BJ (cell line): ENCODE measurements at places on chromosomes 1 and 21. TPM values are rescaled to one million over a fixed set of nuclear protein-coding genes. Genes with fewer than 3 reads are reported as not detected.

DNA sequence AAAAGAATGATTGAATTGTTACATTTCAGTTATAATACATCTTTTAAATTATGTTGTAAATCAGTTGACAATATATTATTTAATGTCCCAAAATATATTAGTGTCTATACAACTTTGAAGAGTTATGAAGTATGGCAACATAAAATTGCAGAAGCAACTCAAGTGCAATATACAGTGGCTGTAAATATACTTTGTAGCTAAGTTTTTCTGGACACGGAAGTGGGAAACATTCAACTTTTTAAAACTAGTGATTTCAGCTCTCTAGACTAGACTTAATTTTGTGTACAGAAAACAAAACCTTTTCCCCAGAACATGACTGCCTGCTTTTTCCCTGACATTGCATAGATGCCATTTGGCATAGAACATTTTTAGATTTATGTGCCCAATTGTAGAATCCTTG lies 29.5 kb upstream of the ABCG1 start:
- DNase-seq = no peak

DNA sequence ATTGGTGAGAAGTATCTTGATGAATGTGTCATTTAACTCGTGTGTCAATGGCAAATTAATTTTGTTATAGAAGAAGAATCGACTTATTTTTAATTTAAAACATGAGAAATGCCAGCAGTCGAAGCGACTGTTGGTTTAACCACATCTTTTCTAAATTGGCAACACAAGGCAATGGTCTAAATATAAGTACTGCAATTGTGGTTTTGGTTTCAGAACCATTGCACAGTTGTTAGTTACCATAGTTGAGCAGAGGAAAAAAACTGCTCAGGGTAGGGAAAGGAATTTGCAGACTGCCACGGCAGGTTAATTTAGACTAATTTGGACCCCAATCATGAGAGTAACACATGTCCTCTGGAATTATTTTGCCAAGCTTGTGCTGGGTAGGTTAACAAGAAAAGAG lies 185.6 kb upstream of the RUNX1 start:
- DNase-seq = no peak

GRCh38 chr1:171990371-171990770 lies 149.1 kb downstream of the DNM3 start:
- DNase-seq = no peak

NPL gene
- 1.2 TPM in 2 replicates for polyA plus RNA-seq

GRCh38 chr21:34365809-34366208 lies 2.0 kb downstream of the KCNE2 start:
- DNase-seq = no peak

GRCh38 chr1:8096105-8097011 lies 70.2 kb upstream of the ERRFI1 start:
- peak; percentile 66 for DNase-seq

- DNase-seq = no peak
These were observed 1.9 kb upstream of the CCDC30 start for GRCh38 chr1:42461196-42461595.

- DNase-seq = no peak
These were observed 87.7 kb downstream of the TGFBR3 start for GRCh38 chr1:91798241-91798648.

GRCh38 chr1:216422821-216423520 lies at the start of gene USH2A:
Gene USH2A, minus strand, starts transcription at chr1:216423448. Its CDS starts 1,112 bp downstream, at chr1:216422336.
- DNase-seq = no peak

GRCh38 chr1:36440044-36440443 lies 10.2 kb downstream of the OSCP1 start:
- no peak for DNase-seq

- DNase-seq = no peak
These were observed 1.5 kb downstream of the ZNF691 start for GRCh38 chr1:42847721-42848460.

MARK1 gene
- 0.97 and 1.4 TPM in 2 replicates for polyA plus RNA-seq

DNA sequence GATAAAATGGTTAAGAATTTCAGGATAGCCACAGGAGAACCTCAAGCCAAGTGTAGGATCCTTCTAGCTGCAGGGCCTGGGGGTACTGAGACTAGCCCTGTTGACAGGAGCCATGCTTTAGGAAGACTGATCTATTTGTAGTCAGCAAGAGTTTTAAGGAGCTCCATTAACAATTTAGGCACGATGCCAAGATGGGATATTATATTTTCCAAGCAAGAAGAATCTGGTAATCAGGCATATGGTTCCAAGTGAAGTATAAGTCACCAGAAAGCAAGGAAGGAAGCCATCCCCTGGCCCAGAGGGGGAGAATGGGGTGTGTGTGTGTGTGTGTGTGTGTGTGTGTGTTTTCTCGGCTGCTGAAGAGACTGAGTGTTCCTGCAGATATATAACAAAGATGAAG lies 7.0 kb downstream of the IFNAR2 start:
- no peak for DNase-seq
